ENCODE measurements at places on chromosomes 7 and 10. TPM values are rescaled to one million over a fixed set of nuclear protein-coding genes. Genes with fewer than 3 reads are reported as not detected.

The FAM237B gene
- not detected for total RNA-seq

- DNase-seq: no peak
Observed at GRCh38 chr10:14910953-14911352, 32.3 kb downstream of the SUV39H2 start.

The IL2RA gene
- 0.61 TPM for total RNA-seq

The SUV39H2 gene
- total RNA-seq: 2.8 TPM

The HOXA13 gene
- total RNA-seq: not detected

DNA sequence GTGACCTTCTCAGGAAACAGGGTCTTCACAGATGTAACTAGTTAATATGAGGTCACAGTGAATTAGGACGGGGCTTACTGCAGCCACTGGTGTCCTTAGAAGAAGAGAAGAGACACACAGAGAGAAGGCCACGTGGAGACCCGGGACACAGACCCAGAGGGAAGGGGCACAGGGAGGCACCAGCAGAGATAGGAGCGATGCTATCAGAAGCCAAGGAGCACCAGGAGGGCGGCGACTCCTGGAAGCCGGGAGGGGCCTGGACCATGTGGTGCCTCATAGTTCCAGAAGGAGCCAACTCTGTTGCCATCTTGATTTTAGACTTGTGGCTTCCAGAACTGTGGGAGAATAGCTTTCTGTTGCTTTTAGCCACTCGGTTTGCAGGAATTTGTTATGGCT is 505.9 kb downstream of the TCERG1L start:
- no peak for DNase-seq

DNA sequence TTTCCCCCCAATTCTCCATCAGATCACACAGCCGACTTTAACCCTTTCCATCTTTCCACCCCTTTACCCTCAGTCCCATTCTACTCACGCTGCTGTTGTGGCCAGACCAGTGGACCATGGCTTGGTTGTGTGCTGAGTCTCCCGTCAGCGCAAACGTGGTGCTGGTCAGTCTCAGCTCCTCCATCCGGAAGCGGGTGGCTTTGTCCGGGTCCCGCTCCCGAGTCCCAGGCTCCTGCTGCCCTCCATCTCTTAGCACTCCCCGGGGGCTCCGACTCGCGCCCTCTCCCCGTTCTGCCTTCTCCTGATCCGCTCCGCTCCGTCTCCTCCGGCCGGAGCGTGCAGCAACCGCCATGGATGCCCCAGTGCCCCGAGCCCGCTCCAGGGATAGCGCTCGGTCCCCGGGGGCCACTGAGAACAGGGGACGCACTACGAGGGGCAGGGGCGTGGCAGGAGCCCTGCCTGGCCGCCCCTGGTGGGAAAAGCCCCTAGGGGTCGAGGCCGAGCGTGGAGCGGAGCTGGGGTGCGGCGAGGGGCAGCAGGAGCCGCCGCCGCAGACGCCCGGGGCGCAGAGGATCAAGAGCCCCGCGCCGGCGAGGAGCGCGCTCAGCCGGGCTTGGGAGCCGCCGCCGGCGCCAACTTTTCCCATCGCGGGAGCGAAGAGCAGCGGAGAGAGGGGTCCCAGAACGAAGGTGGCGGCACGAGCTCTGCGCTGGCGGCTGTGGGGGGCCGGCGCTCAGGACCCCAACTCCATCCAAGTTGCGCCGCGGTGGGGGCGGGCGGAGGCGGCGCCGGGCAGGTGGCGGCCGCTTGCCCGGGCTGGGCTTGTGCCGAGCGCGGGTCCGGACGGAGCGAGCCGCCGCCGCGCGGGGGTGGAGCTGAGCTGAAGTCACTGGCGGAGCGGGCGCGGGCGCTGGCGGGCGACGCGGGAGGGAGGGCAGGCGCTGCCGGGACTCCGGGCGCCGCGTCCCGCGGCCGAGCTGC is at the start of gene SORCS1:
TSS of gene SORCS1 (minus strand) at position 826 of the 981 bp plus-strand sequence.
- DNase-seq: no peak

The ODAD2 gene
- not detected for total RNA-seq

The AKR1C4 gene
- total RNA-seq: not detected

- DNase-seq: no peak
Observed at GRCh38 chr10:48609441-48609840, 4.6 kb upstream of the ARHGAP22 start.

DNA sequence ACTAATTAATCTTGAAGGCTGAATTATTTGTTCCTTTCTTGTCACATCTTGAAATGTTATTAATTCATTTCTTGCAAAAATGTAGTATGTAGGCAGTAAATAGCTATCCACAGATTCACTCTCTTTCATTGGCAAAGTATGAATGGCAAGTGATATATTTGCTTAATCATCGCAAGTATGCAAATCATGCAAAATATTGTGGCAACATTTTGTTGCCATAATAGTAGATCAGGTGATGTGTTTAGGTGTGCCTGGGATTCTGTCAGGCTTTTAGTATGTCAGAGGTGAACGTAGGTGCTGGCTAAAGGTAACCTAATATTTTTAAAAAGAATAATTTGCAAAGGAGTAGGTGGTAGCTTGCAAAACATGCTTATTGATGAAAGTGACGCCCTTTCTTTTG is 5.9 kb downstream of the MAP3K8 start:
- DNase-seq: no peak

The RNF32 gene
- 0.54 TPM for total RNA-seq

DNA sequence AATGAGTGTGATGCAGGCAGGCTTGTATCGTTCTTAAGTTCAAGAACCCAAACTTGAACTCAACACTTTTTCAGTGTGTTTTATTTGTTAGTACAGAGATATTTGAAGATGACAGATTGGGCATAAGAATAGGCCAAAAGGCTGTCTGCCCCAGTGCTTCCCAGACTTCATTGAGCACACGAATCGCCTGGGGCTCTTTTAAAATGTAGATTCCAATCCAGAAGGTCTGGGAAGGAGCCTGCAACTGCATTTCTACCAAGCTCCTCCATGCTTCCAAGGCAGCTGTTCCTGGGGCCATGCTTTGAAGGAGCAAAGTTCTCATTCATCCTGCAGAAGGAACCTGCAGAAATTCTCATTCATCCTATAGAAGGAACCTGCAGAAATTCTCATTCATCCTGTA is 114.5 kb upstream of the INSYN2A start:
- DNase-seq: no peak

GRCh38 chr10:50318129-50318528 is 66.8 kb upstream of the ASAH2 start:
- no peak for DNase-seq

DNA sequence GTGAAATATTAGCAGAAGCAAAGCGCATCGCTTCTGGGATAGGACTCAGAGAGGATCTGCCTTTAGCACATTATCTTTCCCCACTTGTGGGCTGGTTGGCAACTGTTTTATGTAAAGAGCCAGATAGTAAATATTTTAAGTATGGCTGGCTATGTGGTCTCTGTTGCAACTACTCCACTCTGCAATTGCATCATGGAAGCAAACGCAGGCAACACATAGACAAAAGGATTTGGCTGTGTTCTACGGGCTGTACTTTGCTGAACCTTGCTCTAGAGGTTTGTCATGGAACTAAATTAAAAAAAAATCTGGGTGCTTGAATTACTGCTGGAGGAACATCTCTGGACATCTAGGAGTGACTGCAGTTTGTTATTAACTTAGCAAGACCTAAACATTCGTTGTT is 307.8 kb upstream of the TPK1 start:
- no peak for DNase-seq

DNA sequence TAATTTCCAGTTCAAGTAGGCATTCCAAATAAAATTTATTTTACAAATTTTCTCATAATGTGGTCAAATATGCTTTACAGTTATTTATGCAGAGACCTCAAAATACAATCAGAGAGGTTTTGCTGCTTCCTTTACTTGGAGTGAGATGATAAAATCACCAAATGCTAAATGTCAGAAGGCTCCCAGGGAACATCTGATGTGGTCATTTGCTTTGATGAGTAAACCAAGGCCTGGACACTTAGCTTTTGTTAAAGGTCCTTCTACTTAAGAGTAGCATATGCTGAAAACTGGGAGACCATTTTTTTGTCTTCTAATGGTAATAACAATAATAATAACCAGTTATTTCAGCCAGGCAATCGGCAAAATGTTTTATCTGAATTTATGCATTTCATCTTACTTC is 60.6 kb upstream of the AKR1E2 start:
- DNase-seq: no peak

The TAX1BP1 gene
- total RNA-seq: 176 TPM

Data from heart left ventricle (tissue), 16 donors.